T-helper 2 cell treated with Interferon-gamma antibody and Interleukin-4, amounts not matched to agents 5 μg/mL and 100 μg/mL, for 36 hours (primary cell): ENCODE measurements at places on chromosomes 5 and 9.
A peak's percentile ranks its signal among the peaks of the same experiment; 100 is the strongest.

- H3K4me3 ChIP-seq: no peak overlapping the region
- H3K27me3 ChIP-seq: no peaks in the 10 kb centered on the region
- no peaks in the 10 kb centered on the region for H3K36me3 ChIP-seq
- H3K27ac ChIP-seq: no peak overlapping the region
These were observed 105.9 kb upstream of the TARS1 start for GRCh38 chr5:33334829-33335228.

DNA sequence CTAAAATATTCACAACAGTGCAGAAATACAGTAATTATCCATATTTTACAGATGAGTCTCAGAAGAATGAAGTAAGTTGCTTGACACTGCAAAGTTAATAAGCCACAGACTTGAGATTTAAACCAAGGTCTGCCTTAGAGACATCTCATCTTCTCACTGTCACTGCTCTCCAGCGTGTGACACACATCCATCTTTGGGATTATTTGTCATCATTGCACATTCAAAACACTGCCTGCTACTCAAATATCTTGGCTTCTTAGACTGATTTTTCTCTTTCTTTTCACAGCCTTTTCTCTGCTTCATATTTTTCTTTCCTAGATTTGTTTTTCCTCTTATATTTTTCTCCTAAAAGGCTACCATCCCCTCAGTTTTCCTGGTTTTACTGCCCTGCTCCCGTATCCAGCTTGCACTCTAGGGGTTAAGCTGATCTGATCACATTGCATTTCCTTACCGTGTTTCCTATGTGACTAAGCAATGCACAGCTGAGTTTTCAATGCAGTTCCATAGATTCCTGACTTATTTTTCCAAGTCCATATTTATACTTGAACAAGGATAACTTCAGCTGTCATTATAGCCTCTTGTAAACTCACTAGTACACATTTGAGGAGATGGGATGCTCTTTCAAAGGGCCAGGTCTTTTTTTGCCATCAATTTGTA is 353.0 kb downstream of the PLK2 start:
- no peak for DNase-seq
- H3K4me1 ChIP-seq: no peaks in the 10 kb centered on the region
- H3K36me3 ChIP-seq: no peaks in the 10 kb centered on the region
- H3K4me3 ChIP-seq: no peak overlapping the region
- H3K27ac ChIP-seq: no peak overlapping the region

GRCh38 chr9:96136992-96137670 is 164.8 kb downstream of the HSD17B3 start:
- peak overlapping the region; percentile 61 for H3K4me3 ChIP-seq
- DNase-seq: no peak
- peaks cover 11% of the 10 kb centered on the region for H3K27me3 ChIP-seq
- H3K4me1 ChIP-seq: peaks cover 26% of the 10 kb centered on the region
- no peaks in the 10 kb centered on the region for H3K36me3 ChIP-seq

DNA sequence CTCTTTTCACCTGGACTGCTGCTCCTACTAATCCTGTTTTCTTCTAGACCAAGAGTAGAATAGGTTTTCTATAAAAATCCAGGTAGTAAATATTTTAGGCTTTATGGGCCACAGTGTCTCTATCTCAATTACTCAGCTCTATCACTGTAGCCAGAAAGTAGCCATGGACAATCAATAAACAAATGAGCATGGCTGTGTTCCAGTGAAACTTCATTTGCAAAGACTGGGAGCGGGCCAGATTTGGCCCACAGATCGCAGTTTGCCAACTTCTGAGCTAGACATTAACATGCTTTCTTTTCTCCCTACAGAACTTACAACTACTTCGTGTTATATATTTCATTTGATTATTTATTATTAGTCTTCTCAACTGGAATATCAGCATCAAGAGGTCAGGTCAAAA is 30.2 kb downstream of the BRINP1 start:
- no peak for DNase-seq
- H3K36me3 ChIP-seq: no peaks in the 10 kb centered on the region
- H3K27ac ChIP-seq: no peak overlapping the region
- H3K4me1 ChIP-seq: no peaks in the 10 kb centered on the region
- no peaks in the 10 kb centered on the region for H3K27me3 ChIP-seq

DNA sequence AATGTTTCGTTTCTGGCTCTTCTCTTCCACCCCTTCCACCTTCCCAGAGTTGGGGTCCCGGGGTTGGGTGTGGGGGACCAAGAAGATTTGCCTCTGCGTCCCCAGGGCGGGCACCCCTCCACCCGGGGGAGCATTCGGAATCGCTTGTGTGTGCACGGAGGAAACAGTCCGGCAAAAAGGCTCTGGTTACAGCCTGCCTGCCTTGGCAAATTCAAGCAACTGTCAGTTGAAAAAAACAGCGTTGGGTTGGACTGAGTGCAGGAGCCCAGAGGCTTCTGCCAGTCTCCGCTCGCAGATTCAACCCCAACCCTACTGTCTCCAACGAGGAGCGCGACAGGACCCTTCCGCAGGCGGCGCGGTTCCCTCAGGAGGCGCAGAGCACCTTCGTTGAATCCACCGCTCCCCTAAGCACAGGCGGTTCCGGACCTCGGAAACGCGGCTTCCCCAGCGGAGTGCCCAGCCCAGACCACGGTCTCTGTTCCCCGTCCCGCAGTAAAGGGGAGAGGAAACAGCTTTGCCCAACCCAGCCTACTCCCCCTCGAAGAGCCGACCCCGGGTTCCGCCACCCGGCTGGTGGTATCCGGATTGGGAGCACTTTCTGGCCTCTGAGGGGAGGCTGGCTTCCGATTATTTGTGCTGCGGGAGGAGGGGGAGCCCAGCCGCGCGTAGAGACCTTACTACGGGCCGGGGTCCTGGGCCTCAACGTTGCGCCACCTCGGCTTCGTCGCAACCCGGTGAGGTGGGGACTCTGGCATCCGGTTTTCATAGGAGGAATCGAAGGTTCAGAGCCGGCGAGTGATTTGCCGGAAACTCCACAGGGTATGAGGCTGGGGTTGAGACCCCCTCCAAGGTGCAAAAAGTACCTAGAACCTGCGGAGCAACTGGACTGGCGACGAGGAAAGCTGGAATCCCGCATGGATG is 9.6 kb downstream of the LHX6 start:
- peak overlapping the region; percentile 72 for H3K4me3 ChIP-seq
- H3K27ac ChIP-seq: no peak overlapping the region
- H3K4me1 ChIP-seq: peaks cover 32% of the 10 kb centered on the region
- no peak for DNase-seq
- H3K36me3 ChIP-seq: no peaks in the 10 kb centered on the region

DNA sequence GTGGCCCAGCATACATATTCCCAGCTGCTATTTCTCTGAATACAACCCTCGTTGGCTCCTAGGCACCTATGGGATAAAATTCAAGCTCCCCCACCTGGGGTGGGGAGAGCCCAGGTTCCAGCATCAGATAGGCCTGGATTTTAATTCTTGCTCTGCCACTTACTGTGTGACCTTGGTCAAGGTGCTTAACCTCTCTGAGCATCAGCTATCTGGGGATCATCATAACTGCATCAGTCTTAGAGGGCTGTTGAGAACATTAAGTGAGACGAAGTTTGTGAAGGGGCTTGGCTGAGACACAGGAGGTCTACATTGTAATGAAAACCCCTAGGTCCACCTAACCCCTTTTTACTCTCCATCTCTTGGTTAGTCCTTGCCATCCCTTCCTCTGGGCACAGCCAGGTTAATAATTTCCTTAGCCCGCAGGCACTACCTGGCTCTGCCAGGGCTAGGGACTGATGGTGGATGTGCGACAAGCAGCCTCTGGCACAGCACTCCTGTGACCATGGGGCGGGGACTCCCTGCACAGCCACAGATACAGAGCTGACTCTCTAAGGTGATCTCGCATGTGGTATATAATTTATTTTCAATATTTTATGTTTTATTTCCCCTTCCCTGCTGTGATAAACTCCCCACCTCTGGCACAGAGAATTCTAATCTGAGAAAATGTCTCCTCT is 68.7 kb downstream of the CRB2 start:
- no peak overlapping the region for H3K27ac ChIP-seq
- no peaks in the 10 kb centered on the region for H3K36me3 ChIP-seq
- no peak overlapping the region for H3K4me3 ChIP-seq
- DNase-seq: no peak

- H3K4me3 ChIP-seq: no peak overlapping the region
- H3K27ac ChIP-seq: no peak overlapping the region
- H3K4me1 ChIP-seq: no peaks in the 10 kb centered on the region
- no peak for DNase-seq
These were observed 679.8 kb downstream of the CETN3 start for GRCh38 chr5:89729623-89730301.

- no peaks in the 10 kb centered on the region for H3K27me3 ChIP-seq
- no peak overlapping the region for H3K4me3 ChIP-seq
- H3K27ac ChIP-seq: no peak overlapping the region
- H3K4me1 ChIP-seq: no peaks in the 10 kb centered on the region
- H3K36me3 ChIP-seq: no peaks in the 10 kb centered on the region
These were observed 242.5 kb downstream of the TRIM32 start for GRCh38 chr9:116929621-116930020.

GRCh38 chr5:4142842-4143241 is 547.2 kb downstream of the IRX1 start:
- no peaks in the 10 kb centered on the region for H3K27me3 ChIP-seq
- H3K4me1 ChIP-seq: no peaks in the 10 kb centered on the region
- no peak for DNase-seq
- H3K36me3 ChIP-seq: no peaks in the 10 kb centered on the region

- H3K4me3 ChIP-seq: no peak overlapping the region
- no peaks in the 10 kb centered on the region for H3K4me1 ChIP-seq
- DNase-seq: no peak
- H3K27ac ChIP-seq: no peak overlapping the region
These were observed 62.9 kb downstream of the COL5A1 start for GRCh38 chr9:134704498-134704897.

- H3K27me3 ChIP-seq: peaks cover 10% of the 10 kb centered on the region
- no peak for DNase-seq
- H3K4me1 ChIP-seq: peaks cover 18% of the 10 kb centered on the region
- H3K36me3 ChIP-seq: no peaks in the 10 kb centered on the region
These were observed 24.9 kb downstream of the C9orf50 start for GRCh38 chr9:129595903-129596540.

- no peak overlapping the region for H3K4me3 ChIP-seq
- peaks cover 33% of the 10 kb centered on the region for H3K4me1 ChIP-seq
- DNase-seq: no peak
- H3K27me3 ChIP-seq: no peaks in the 10 kb centered on the region
- H3K27ac ChIP-seq: no peak overlapping the region
These were observed 29.3 kb upstream of the CRB2 start for GRCh38 chr9:123326662-123327093.

GRCh38 chr9:125088752-125089151 is 54.6 kb downstream of the SCAI start:
- no peak overlapping the region for H3K4me3 ChIP-seq
- H3K27me3 ChIP-seq: no peaks in the 10 kb centered on the region
- peaks cover 18% of the 10 kb centered on the region for H3K4me1 ChIP-seq

DNA sequence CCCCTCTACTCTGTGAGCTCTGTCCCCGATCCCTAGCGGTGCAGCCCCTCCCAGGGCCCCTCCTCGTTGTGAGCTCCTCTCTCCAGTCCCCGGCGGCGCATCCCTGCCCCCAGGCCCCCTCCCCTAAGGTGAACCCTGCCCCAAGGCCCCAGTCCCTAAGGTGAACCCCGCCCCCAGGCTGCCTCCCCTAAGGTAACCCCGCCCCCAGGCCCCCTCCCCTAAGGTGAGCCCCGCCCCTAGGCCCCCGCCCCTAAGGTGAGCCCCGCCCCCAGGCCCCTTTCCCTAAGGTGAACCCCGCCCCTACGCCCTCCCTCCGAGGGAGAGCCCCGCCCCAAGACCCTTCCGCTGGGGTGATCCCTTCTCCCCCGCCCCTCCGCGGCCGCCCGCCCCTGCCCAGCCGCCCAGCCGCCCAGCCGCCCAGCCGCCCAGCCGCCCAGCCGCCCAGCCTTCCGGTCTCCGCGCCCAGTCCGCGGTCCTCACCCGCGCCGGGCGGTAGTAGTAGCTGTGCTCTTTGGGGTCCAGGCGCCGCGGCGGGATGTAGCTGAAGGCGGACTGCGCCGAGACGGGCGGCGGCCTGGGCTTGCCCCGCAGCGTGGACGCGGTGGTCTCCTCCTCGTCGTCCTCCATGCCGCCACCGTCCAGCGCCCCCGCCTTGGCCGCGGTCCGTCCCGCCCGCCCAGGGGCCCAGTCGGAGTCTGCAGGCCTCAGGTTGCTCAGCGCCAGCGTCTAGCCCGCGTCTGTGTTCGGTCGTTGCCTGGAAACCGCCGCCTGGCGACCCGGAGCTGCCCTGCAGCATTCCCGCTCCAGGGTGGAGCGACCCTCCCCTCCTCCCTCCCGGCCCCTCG is at the start of gene CFAP90:
Gene CFAP90, minus strand, starts transcription at position 739 of the 845 bp plus-strand sequence. Its CDS starts 112 bp downstream, at position 627.
- H3K27me3 ChIP-seq: peaks cover 55% of the 10 kb centered on the region
- peaks cover 18% of the 10 kb centered on the region for H3K4me1 ChIP-seq
- peak within 1 kb of the TSS; percentile 78 for H3K4me3 ChIP-seq
- no peak for DNase-seq
- H3K27ac ChIP-seq: no peak within 1 kb of the TSS

GRCh38 chr9:82606492-82607382 is 456.2 kb downstream of the RASEF start:
- H3K27ac ChIP-seq: no peak overlapping the region
- H3K27me3 ChIP-seq: no peaks in the 10 kb centered on the region
- no peak overlapping the region for H3K4me3 ChIP-seq
- H3K36me3 ChIP-seq: no peaks in the 10 kb centered on the region

DNA sequence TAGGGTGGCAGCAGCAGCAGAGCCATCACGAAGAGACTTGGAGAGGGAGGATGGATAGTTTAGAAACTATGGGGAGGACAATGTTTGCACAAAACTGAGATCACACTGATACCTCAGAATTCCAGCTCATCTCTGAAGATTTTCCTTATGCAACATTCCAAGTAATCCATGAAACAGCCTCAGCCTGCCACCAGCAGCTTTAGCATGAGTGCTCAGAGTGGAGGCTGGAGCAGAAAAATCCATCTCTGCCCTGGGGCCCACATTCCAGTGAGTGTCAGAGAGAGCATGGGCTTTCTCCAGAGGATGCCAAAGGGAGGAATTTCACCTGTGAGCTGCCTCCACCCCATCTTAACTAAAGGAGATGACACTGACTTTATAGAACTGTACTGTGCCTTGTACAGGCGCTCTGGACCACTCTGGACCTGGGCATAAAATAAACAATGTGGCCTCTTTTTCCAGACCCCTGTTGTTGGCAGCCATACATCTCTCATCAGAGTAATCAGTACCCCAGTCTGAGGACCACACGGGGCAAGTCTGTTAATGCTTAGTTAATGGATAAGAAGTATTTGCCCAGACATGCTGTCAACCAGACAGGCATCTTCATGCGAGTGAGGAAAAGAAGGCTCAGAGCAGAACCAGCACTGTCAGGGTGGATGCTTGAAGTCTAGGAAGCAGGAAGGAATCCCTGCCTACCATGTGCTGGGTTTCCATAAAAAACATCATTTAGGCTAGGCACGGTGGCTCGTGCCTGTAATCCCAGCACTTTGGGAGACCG is 440.9 kb downstream of the ENC1 start:
- DNase-seq: no peak
- H3K27me3 ChIP-seq: peaks cover 6% of the 10 kb centered on the region
- H3K27ac ChIP-seq: no peak overlapping the region
- H3K4me1 ChIP-seq: peaks cover 21% of the 10 kb centered on the region
- H3K4me3 ChIP-seq: peak overlapping the region; percentile 6
